ENCODE measurements at places on chromosomes 6 and 20. TPM values are rescaled to one million over a fixed set of nuclear protein-coding genes. Genes with fewer than 3 reads are reported as not detected.
A peak's percentile ranks its signal among the peaks of the same experiment; 100 is the strongest.

The SLCO4A1 gene
- total RNA-seq = 7.5 TPM

The DZANK1 gene
- total RNA-seq = 1.2 TPM

DNA sequence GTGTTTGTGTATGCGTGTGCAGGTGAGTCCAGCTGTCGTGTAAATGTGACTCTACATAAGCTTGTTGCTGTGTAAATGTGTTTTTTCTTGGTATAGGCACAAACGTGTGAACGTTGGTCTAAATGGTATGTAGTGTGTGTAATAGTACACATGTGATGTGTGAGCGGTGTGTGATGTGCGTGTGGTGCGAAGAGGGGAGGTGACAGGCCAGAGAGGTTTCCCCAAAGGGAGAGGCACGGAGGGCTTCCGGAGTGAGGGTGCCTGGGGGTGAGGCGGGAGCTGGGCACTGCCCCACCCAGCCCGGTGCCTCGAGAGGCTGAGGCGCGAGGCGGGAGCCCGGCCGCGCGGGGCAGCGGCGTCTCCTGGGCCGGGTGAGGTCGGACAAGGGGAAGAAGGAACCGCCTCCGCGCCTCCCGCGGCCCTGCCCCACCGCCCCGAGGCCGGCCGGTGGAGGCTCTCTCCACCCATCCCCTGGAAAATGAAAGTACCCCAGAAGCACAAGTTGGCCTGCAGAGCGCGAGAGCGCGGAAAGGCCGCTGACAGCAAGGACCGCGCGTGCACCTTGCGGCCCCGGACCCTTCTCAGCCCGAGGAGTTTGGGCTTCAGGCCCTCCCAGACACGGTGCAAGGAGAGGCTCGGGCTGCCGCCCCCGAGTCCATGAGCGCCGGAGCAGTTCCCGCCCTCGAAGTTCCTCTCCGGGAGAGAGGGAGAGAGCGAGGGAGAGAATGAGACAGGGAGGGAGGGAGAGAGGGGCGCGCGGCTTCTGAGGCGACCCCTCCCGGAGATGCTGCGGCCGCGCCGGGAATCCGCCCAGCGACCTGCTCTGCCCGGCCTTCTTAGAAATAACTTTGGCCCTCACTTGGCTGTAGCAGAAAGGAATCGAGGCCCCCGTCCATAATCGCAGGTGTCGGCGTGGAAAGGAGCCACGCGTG, 43.2 kb upstream of the OSTM1 start:
- DNase-seq = no peak

- DNase-seq = peak; percentile 85
These were observed 39.5 kb downstream of the PIGU start for GRCh38 chr20:34637245-34638038.

DNA sequence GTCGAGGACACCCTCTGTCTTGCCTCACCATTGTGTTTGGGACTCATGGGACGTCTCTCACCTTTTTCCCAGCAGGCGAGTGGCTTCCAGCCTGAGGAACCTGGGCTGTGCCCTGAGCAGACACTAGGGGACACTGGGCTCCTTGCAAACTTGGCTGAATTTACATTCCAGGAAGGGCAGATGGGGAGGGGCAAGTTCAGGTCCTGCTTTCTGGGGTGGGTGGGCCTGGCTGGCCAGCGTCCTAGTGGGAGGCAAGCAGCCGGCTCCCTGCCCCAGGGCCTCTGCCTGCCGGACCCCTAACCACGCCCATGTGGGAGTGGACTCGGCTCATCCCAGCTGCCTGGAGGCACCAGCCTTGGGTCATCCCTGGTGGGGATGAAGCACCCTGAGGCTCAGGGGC, 48.2 kb upstream of the MLN start:
- no peak for DNase-seq

- DNase-seq = no peak
These were observed 278.9 kb downstream of the CENPW start for GRCh38 chr6:126618639-126619343.

DNA sequence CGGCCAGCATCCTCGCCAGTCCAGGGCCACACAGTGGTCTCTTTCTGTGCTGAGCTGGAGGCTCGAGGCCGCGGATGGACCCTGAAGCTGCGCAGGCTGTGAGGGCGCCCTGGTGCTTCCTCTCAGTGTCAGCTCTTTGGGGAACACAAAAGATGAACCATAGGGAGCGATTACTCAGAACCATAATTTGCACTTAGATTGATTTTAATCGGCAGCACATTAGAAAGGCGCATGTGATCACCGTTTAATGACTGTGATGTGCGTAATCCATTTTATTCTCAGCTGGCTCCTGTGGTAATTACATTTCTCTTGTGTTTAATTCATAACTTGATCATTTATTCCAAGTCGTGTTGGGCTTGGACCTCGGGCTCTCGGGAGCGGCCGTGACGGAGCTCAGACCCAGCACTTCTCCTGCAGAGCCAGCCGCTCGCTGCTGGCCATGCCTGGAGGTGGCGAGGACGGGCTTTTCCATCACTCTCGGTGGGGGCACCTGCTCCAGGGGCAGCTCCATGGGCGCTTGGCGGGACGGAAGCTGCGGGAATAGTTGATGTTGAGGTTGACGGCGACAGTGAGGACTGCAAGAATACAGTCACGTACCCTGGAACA, 25.6 kb upstream of the NTSR1 start:
- no peak for DNase-seq
